ENCODE measurements at places on chromosomes 11 and 22.

- DNase-seq = no peak
- H3K4me3 ChIP-seq = no peak overlapping the region
- H3K4me1 ChIP-seq = no peaks in the 10 kb centered on the region
- H3K36me3 ChIP-seq = no peaks in the 10 kb centered on the region
- peaks cover 5% of the 10 kb centered on the region for H3K27me3 ChIP-seq
Observed at GRCh38 chr22:27545085-27545484, 256.5 kb downstream of the MN1 start.

DNA sequence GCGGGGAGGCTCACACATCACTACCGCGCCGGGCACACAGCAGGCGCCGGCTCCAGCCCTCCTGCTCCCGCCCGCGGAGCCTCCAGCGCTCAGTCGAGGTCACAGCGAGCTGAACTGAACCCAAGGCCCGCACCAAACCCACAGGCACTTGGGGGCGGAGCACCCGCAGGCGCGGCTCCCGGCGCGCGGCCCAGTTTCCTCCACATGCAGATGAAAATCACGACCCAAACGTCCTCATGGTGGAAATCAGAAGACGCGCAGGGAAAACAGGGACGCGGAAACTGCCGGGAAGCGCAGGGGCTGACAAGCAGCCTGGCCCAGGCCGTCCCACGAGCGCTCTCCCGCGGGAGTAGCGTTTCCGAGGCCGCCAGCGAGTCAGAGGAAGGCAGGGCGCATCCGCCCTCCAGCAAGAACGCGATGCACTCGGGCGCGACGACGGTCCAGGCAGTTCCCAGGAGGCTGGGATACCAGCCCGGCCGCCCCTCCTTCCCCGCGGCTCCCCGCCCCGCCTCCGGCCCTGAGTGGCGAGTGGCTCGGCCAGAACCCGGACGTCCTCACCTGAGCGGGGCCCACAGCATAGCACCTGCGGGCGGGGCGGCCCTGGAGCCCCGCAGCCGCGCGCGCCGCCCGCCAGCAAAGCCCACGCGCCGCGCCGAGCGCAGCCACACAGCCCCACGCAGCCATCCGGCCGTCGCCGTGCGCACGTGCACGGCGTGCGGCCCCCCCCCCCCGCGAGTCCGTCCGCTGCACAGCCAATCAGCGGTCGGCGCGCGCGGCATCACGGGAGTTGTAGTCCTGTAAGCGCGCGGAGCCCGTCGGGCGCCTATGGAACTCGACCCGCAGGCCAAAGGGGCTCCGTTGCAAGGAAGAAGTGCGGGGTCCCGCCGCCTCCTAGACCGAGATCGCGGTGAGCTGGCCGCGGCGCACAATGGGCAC lies at the start of gene HDHD5:
HDHD5 (minus strand) TSS at position 710 of the 936 bp plus-strand sequence; CDS start at position 684, 26 bp downstream.
- peaks cover 41% of the 10 kb centered on the region for H3K4me1 ChIP-seq
- peaks cover 3% of the 10 kb centered on the region for H3K36me3 ChIP-seq
- H3K4me3 ChIP-seq = peak within 1 kb of the TSS; percentile 91
- DNase-seq = peak; percentile 88
- H3K27me3 ChIP-seq = no peaks in the 10 kb centered on the region

DNA sequence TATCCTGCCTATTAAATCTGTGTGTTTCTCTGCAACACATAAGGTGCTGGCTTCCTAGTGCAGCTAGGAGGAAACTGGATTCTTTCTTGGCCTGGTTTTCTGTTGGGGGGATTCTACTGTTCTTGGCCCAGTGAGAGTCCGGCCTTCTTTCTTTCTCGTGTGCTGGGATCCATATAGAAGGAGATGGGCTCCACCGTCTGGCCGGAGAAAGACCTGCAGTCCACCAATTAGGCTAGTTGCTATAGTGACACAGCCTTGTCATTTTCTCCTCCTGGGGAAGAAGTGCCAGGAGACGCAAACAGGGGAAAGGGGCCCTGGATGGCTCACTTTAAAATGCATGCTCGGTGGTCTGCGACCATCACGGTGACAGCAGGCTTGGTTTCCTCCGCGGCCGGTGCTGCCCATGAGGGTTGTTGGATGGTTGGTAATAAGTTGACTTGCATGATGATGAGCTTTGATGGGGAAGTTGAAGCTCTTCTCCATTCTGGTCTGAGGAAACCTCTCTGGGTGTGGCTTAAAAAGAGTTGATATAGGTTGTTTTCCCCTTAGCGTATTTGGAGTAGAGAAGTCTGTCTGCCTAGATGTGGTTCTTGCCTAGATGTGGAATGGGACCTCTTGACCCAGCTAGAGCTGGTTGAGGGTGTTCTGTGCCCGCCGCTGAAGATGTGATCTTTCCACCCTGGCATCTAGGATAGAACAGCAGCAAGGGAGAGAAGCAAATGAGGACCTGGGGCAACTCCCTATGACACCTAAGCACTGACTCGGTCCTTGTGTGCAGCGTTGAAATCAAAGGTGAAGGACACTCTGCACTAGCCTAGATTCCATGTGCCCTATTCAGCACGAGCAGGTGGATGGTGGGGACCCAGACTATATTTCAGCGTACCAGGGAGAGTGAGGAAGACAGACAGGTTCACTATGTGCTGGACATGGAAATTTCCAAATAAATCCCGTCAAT lies 1335.0 kb downstream of the BRD1 start:
- peaks cover 2% of the 10 kb centered on the region for H3K36me3 ChIP-seq
- peak; percentile 34 for DNase-seq
- H3K27ac ChIP-seq = no peak overlapping the region
- H3K4me3 ChIP-seq = no peak overlapping the region
- no peaks in the 10 kb centered on the region for H3K4me1 ChIP-seq

DNA sequence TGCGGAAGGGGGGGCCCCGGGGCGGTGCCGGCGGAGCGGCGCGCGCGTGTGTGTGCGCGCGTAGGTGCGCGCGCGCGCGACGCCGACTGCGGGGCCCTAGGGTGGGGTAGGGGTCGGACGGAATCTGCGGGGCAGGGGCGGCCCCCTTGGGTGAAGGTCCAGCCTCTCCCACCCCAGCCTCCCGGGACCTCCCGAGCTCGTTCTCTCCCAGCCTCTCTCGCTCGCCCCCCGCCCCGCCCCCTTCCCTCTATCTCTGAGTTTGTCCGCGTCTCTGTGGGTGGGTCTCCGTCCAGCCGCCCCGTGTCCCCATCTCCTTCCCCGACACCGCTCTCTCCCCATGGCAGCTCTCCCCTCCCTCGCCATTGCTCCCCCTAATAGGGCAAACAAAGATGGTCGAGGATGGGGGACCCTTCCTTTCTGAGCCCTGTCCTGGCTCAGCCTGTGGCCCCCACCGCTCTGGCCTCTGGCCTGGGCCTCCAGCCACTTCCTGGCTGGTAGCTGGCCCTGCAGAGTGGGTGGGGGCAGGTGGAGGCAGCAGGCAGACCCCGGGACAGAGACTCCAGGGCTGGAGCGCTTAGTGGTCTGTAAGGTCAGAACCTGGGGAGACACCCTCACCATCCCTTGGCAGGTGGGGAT lies 33.0 kb upstream of the PRR5 start:
- peaks cover 47% of the 10 kb centered on the region for H3K4me1 ChIP-seq
- H3K27me3 ChIP-seq = no peaks in the 10 kb centered on the region
- no peak overlapping the region for H3K27ac ChIP-seq
- peak overlapping the region; percentile 79 for H3K4me3 ChIP-seq
- DNase-seq = no peak

DNA sequence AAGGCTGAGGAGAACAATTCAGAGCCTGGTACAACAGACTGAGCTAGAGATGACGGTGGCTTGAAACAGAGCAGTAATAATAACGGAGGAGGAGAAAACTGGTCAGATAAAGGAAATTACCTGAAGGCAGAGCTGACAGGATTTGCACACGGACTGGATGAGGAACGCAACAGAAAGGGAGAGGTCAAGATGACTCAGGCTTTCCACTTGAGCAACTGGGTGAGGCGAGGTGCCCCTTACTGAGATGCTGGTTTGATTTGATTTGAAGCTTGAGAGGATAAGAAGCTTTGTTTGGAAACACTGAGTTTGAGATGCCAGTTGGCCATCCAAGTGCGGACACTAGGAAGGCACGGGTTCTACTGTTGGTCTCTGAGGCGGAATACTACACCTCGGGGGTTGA lies 35.4 kb upstream of the NRIP3 start:
- peaks cover 6% of the 10 kb centered on the region for H3K4me1 ChIP-seq
- no peak overlapping the region for H3K4me3 ChIP-seq
- no peak for DNase-seq
- H3K36me3 ChIP-seq = no peaks in the 10 kb centered on the region
- peaks cover 24% of the 10 kb centered on the region for H3K27me3 ChIP-seq
- no peak overlapping the region for H3K27ac ChIP-seq

GRCh38 chr11:92892802-92893684 lies 76.4 kb upstream of the MTNR1B start:
- no peaks in the 10 kb centered on the region for H3K4me1 ChIP-seq
- no peaks in the 10 kb centered on the region for H3K27me3 ChIP-seq
- no peak for DNase-seq
- no peaks in the 10 kb centered on the region for H3K36me3 ChIP-seq
- H3K27ac ChIP-seq = no peak overlapping the region

GRCh38 chr11:47626234-47626633 lies 16.1 kb downstream of the MTCH2 start:
- DNase-seq = no peak
- H3K27ac ChIP-seq = no peak overlapping the region
- H3K4me1 ChIP-seq = no peaks in the 10 kb centered on the region
- no peaks in the 10 kb centered on the region for H3K27me3 ChIP-seq
- H3K4me3 ChIP-seq = no peak overlapping the region

DNA sequence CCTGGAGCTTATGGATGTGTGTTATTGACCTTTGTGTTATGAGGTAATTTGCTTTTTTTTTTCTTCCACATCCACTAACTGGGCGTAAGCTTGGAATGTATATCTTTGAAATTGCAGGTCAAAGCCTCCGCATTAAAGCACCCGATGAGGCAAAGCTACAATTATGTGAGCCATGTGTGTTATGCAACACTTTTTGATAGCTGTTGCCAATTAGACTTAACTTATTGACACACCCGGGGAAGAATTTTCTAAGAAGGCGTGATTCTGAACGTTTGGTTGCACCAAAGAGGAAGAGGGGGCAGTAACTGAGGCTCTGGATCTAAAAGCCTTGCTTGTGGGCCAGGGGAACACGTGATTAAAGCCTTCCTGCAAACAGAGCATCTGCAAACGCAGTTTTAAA lies 610 bp upstream of the TEX12 start:
- DNase-seq = no peak
- no peak overlapping the region for H3K27ac ChIP-seq
- H3K27me3 ChIP-seq = peaks cover 39% of the 10 kb centered on the region
- peaks cover 8% of the 10 kb centered on the region for H3K4me1 ChIP-seq
- no peaks in the 10 kb centered on the region for H3K36me3 ChIP-seq

GRCh38 chr22:20982563-20982882 lies 426 bp downstream of the LZTR1 start:
- H3K27me3 ChIP-seq = no peaks in the 10 kb centered on the region
- H3K4me3 ChIP-seq = peak overlapping the region; percentile 97
- DNase-seq = no peak
- H3K4me1 ChIP-seq = peaks cover 47% of the 10 kb centered on the region
- H3K27ac ChIP-seq = peak overlapping the region; percentile 85

DNA sequence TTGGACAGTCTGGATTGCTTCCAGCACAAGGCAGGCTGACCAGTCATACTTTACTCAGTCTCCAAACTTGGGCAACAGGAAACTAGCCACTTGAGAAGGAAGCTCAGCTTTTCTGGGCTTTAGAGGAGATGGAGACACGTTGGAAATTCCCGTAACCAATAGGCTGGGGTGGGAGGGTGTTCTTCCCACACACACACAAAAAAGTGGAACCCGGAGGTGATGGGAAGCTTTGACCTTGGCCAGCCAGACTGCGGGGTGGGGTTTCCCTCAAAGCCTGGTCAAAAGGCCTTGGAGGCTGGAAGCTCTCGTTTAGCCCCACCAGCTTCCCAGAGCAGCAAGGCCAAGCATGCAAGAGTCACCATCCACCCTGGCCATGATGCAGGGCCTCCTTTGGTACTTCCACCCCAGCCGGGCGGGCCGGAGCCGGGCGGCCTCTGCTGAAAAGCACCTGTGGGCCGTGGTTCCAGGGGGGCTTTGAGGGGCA lies 126.2 kb downstream of the BCR start:
- H3K27me3 ChIP-seq = no peaks in the 10 kb centered on the region
- no peak overlapping the region for H3K4me3 ChIP-seq
- no peak for DNase-seq
- H3K4me1 ChIP-seq = no peaks in the 10 kb centered on the region

DNA sequence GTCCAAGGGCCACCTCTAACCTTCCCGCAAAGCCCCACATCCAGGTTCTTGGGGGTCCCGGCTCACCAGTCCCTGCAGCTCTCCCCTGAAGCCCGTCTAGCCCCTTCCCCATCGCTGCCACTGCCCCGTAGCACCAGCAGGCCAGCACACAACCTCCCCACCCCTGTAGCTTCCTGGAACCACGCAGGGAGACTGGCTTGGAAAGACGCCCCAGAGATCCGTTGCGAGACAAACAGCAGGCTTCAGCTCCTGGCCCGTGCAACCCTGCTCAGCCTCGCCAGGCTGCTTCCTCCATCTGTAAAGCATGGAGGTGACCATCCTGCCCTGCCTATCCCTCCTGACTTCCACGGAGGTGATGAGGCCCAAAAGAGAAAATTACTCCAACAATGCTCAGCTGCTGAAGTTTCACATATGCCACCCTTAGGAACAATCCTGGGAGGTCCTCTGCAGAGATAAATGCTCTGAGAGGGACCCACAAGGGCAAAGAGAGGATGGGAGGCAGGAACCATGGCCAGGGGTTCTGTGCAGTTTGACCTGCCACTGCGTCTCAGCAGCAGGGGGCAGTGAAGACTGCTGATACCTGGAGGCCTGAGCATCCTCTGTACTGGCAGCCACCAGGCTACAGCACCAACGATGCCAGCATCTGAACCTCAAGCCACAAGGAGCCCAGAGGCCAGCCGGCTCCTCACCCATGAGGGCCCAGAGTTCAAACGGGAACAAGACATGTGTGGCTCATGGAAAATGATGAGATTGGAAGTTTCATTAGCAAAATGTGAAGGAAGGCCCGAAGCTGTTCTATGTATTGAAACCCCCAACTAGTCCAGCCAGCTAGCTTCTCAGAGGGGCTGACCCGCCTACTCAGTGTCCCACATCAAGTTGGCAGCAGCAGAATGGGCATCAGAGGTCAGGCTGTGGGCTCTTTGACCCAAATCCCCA lies 16.1 kb downstream of the DGCR2 start:
- H3K27me3 ChIP-seq = no peaks in the 10 kb centered on the region
- no peak overlapping the region for H3K4me3 ChIP-seq
- peak overlapping the region; percentile 78 for H3K27ac ChIP-seq
- H3K4me1 ChIP-seq = peaks cover 57% of the 10 kb centered on the region
- DNase-seq = peak; percentile 44

GRCh38 chr11:82321206-82321605 lies 412.5 kb downstream of the FAM181B start:
- no peak for DNase-seq
- H3K4me3 ChIP-seq = no peak overlapping the region
- no peak overlapping the region for H3K27ac ChIP-seq
- H3K36me3 ChIP-seq = no peaks in the 10 kb centered on the region
- no peaks in the 10 kb centered on the region for H3K4me1 ChIP-seq

DNA sequence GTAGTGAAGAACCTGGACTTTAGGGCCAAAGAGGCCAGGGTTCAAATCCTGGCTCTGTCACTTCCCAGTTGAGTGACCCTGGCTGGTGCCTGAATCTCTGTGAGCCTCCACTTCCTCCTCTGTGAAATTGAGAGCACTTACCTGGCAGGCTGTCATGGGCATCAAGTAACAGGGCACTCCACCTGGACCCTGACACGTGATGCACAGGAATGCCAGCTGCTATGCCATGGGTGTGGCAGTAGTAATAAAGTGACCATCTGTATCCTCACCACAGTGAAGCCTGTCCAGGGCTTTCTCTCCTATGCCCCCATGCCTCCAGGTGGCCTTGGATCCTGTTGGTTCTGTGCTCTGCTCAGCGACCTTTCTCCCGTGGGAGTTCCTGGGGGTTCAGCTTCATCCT lies 29.8 kb upstream of the PPP6R3 start:
- DNase-seq = no peak
- no peaks in the 10 kb centered on the region for H3K27me3 ChIP-seq
- H3K4me1 ChIP-seq = no peaks in the 10 kb centered on the region
- H3K27ac ChIP-seq = no peak overlapping the region
- H3K36me3 ChIP-seq = peaks cover 14% of the 10 kb centered on the region

Data from activated T-cell treated with anti-CD3 and anti-CD28 coated beads, Interleukin-2, amount 50 U/mL, for 72 hours (primary cell).